ENCODE measurements at places on chromosomes 1 and 21.

DNA sequence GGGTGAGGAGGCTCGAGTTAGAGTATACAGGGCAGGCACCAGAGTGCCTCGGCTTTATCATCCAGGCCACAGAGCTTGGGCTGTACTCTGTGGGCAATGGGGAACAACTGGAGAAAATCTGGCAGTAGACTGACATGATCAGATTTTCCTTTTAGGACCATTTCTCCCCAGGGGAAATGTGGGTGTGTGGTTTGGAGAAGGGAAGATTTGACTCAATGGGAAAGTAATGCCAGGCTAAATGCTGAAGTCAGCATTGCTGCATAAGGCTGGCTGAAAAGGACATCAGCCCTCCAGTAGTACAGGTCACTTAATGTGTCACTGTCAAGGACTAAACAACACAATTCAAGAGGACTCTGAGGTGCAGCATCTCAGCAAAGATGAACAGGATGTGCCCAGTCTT lies 5.0 kb downstream of the FYB2 start:
- DNase-seq: no peak

DNA sequence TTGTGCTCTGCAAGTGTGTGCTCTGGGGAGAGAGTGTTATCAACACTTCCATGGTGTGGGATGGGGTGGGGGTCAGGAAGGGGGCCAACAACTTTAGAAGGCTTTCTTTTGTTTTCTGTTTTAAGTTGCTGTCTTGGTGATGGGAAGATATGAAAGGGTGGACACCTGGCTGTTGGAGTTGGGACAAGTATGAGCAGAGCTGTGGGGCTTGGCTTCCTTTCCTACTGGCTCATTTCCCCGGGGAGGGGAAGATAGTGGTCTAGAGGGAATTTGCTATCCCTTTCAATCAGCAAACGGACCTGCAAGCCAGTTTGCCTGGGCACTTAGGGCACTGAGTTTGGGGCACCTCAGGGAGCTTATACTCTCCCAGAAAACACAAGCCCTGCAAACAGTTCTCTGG lies 19.2 kb downstream of the IER5 start:
- no peak for DNase-seq

DNA sequence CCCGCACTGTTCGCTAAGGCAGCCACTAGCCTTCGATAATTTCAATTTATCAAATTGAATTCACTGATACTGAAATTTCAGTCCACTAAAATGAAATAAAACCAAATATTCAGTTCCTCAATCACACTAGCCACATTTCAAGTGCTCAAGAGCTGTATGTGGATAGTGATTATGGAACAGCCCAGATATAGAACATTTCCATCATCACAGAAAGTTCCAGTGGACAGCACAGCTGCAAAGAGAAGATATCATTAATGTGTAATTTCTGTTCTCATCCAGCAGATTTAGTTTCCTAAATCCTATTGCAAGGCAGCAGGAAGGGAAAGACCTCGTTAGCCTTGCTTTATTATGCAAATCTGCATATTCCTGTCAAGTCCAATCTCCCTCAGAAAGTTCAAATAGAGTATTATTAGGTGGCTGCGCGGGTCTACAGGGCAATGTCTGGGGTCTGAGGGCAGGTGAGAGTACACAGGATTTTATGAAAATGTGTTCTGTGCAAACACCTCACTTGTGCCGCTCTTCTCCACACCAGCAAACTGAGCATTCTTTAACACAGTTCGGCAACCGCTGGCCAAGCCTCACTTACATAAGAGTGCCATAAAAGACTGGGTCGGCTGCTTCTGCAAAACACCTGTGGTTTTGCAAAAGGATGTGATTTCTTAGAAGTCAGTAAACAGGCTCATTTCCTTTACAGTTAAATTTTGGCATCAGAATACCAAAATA lies 22.4 kb downstream of the CAPZB start:
- DNase-seq: no peak

DNA sequence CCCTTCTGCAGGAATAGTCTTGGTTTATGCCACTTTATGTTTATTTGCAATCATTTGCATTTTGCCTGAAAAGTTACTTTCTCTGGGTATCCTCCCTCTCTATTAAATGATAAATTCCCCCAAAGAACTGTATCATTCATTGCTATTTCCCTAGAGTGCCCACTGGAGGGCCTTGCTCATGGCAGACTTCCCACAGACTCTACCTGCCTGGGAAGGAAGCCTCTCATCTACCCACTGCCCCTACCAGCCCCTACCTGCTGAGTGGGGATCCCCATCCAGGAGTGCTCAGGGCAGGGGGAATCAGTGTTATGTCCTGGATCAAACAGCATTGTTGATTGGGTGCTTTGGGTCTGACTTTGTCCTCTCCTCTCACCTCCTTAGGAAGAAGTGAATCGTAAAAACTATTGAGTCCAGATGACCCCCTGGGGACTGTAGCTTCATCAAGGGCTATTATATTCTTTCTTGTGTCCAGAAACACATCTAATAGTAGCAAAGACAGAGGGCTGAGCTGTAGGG lies 6.8 kb upstream of the LRRN2 start:
- no peak for DNase-seq

- DNase-seq: no peak
These were observed 22.3 kb upstream of the SNRPE start for GRCh38 chr1:203839081-203839480.

- no peak for DNase-seq
These were observed 38.9 kb downstream of the DMAP1 start for GRCh38 chr1:44251989-44252671.
